ENCODE measurements at places on chromosomes 4 and X.

- DNase-seq, result no peak
These were observed 49.9 kb downstream of the IL15 start for GRCh38 chr4:141686146-141686775.

DNA sequence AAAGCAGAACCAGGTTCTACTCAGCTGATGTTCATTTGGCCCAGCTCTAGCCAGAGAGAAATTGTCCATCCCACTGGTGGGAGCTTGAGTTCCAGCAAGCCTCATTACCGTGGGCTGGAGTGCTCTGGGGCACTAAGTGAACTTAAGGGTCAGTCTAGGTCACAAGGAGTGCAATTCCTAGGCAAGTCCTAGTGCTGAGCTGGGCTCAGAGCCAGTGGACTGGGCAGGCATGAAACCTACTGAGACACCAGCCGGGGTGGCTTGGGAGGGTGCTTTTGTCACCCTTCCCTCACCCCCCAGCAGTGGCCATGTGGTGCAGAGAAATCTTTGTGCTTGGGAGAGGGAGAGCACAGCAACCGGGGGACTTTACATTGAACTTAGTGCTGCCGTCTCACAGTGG is 39.4 kb downstream of the GSX2 start:
- DNase-seq, result no peak

DNA sequence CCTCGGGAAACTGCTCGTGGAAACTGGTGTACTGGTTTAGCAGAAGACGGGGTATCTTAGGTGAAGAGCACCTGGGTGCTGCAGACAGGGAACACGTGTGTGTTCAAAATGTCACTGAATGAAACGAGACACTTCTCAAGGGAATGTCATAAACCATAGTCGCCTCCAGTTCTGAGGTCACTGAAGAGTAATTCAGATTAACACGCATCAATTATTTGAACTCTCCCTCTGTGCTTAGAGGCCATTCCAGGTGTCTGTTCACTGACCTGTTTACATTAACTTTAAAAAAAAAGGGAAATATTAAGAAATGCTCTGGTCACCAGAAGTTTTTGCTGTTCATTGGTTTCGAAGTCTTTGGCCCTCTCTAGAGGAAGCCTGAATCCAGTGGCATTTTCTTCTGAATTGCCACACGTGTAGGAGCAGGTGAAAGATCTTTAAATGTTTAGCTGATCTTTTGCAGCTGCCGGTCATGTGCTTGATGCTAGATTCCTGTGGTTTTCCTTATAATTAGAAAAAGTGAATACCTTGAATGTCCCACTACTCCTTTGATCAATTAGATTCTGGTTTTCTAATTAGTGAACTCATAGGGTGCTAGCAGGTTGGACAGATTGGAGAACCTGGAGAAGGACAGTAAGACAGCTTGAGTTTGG is 330.5 kb downstream of the ARHGAP10 start:
- DNase-seq, result no peak

DNA sequence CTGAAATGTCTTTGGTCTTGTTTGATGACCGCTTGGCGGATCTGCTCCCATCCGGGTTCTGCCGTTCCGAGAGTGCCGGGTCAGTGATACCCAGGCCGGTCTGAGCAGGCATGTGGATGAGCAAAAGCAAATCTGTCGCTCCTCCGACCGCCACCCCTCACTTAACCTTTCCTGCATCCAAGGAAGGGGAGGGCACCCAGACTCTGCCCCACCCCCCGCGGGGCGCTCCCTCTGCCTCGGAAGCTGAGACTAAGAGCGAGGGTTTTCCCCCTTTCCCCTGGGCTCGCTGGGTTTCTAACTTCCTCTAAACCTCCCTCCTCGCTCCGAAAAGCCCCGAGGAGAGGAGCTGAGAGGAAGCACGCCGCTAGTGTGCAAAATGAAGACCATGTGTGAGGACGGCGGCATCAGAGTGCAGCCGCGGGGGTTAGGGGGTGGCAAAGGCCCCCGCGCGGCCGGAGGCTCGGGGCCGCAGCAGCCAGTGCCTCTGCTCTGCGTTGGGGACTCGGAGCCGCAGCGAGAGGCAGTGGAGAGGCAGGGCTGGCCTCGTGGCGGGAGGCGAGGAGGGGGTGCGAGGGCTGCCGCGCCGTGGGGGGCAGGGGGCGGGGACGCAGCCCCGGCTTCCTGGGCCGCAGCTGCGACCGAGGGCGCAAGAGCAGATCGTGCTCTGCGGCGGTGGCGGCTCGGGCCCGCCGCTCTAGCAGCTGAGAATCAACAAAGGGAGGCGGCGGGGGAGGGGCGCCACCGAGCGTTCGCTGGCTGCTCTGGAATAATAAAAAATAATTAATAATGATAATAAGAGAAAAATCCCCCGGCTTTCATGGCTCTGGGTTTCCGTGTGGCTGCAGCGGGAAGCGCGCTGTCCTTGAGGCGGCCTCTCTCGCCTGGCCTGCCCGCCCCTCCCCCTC is 55.8 kb upstream of the BCOR start:
- DNase-seq, result no peak

GRCh38 chr4:159024266-159024665 is 78.6 kb upstream of the RAPGEF2 start:
- no peak for DNase-seq

DNA sequence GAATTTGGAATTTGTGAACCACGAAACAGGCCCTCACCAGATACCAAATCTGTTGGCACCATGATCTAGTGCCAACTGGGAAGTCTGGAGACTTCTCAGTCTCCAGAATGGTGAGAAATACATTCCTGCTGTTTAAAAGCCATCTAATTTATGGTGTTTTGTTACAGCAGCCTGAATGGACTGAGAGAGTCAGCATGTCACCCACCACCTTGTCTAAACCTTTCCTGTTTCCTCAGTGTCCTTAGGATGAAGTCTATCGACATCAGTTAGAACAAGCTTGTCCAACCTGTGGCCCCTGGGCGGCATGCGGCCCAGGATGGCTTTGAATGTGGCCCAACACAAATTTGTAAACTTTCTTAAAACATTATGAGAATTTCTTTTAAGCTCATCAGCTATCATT is 42.1 kb downstream of the FREM3 start:
- DNase-seq, result no peak

DNA sequence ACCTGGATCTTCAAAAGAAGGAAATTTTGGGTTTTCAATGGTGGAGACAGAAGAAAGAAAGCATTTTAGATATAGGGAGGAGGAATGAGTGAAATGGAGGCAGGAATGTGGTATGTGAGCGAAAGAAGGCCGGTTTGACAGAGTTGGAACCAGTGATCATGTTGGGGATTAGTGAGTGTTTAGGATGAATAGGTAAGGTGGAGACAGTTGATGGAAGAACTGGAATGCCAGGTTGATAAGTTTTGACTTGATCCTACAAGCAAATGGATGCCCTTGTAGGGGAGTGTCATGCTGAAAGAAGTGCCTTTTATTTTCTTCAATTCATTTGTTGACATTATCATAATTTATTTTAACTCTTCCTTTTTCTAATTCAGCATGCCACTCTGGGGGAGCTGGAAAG is 207.8 kb upstream of the AMOT start:
- no peak for DNase-seq

GRCh38 chrX:130719413-130719812 is 183.6 kb downstream of the ENOX2 start:
- DNase-seq, result no peak

DNA sequence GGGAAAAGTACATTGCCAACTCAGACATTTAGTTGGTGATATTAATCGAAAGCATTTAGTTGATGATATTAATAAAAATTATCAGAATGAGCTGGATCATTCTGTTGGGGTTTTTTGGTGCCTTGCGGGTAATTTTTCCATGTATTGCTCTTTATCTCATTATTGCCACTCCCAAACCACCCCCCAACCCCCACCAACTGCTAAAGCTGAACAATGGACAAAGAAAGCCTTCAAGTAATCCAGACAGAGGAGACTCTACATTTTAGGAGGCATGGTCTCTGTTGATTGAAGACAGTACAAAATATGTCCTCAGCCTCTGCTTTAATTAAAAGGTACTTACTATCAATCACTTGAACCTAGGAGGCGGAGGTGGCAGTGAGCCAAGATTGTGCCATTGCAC is 22.5 kb downstream of the PDK3 start:
- DNase-seq, result no peak

DNA sequence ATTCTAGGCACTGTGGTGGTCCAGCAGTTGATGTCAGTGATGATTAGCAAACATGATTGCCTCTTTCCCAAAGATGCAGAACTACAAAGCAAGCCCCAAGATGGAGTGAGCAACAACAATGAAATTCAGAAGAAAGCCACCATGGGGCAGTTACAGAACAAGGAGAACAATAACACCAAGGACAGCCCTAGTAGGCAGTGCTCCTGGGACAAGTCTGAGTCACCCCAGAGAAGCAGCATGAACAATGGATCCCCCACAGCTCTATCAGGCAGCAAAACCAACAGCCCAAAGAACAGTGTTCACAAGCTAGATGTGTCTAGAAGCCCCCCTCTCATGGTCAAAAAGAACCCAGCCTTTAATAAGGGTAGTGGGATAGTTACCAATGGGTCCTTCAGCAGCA is 365.3 kb downstream of the MAPK10 start:
- no peak for DNase-seq

DNA sequence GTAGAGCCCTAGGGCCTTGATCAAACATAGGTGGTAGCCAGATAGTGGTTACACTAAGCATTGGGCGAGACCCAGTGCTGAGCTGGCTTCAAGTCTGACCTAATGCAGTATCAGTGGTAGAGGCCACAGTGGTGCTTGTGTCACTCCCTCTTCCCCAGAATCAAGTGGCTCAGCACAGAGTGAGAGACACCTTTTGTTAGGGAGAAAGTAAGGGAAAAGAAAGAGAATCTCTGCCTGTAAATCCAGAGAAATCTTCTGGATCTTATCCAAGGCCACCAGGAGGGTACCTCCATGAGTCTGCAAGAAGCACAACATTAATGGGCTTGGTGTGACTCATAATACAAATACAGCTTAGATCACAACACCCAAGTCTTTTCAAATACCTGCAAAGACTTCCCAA is 117.7 kb upstream of the SLC6A14 start:
- DNase-seq, result no peak

GRCh38 chr4:107709916-107710315 is 10.1 kb downstream of the PAPSS1 start:
- DNase-seq, result no peak

GRCh38 chr4:100962698-100963097 is 384.6 kb downstream of the PPP3CA start:
- no peak for DNase-seq

GRCh38 chr4:31662951-31663350 is 942.8 kb downstream of the PCDH7 start:
- DNase-seq, result no peak

DNA sequence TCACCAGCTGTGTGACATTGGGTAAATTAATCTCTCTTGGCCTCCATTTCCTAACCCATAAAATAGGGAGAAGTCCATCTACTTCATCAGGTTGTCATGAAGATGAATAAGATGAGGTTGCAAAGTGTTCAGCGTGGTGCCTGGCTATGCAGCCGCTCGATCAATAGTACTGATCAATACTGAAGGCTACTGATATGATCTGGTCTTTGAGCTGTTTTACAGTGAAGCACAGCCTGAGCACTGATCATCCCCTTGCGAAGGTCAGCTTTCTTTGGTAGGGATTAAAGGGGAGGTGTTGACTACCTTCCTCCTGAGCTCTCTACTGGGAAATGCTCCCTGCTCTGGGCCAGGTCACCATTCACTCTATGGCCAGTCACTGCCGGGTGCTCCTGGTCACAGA is 108.4 kb upstream of the NOCT start:
- DNase-seq, result no peak

DNA sequence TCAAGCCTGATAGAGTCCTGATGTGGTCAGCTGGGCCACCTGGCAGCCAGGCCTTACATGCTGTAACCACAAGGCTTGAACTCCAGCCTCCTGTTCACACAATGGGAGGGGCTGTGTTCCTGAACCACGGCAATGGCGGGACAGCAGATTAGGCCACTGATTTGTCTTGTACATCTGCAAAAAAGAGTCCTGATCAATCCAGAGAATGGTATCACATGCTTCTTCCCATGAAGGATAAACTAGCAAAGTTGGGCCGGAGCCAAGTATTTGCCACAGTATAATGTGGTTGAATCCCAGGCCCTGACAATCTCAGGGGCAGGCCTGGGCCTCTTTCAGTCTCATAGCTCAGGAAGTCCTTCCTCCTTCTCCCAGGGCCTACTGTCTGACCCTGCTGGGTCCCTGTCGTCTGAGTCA is 2182.5 kb upstream of the AGA start:
- no peak for DNase-seq

DNA sequence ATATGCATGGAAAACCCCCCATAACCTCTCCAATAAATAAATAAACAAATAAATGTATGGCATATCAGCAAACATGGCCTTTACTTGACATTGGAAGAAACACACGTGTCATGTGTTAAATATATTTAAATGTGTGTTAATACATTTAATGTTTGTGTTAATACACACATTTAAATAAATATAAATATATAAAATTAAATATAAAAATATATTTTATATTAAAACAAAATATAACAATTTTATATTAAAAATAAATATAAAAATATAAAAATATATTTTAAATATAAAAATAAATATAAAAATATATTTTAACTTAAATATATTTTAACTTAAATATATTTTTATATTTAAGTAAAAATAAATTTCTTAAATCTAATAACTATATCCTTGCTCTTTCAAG is 187.6 kb upstream of the CXXC4 start:
- DNase-seq, result no peak

DNA sequence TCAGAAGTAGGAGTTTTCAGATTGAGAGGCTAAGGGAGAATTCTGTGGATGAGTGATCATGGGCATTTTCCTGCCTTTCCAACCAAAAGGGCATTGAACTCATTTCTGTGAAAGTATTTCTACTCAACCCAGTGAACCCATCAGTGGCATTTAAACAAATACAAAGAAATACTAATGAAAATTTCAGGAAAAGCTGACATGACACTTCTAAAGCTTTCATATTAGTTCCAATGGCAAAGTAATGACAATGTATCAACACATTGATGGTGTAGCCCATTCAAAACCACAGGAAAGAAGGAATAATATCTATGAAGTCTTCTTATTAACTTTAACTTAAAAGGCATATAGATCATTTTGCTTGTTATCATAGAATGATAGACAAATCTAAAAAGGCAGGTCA is 183.5 kb upstream of the ANXA10 start:
- no peak for DNase-seq

DNA sequence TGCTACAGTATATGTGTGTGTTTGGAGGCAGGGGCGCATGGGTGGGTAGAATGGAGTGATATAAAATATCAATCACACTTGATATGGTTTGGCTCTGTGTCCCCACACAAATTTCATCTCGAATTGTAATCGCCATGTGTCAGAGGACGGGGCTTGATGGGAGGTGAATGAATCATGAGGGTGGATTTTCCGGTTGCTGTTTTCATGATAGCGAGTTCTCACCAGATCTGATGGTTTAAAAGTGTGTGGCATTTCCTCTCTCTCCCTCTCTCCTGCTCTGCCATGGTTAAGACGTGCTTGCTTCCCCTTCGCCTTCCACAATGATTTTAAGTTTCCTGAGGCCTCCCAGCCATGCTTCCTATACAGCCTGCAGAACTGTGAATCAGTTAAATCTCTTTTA is 14.8 kb downstream of the SOWAHB start:
- no peak for DNase-seq

DNA sequence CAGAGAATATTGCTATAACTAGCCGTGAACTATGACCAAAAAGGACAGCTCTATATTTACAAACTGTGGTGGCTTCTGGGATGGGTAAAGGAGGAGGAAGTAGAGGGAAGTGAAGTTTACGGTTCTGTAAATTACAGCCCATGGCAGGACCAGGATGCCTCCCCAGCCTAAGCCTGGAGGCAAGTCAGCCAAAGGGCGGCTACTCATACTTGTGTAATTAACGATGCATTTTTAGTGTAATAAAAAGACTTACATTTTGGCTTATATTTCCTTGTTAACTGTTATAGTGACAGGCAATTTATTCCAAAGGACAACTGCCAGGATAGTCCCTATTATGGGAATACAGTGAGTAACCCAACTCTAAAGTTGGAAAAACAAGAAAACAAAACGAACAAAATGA is 139.9 kb upstream of the OTUD4 start:
- no peak for DNase-seq
